Activated naive CD4-positive, alpha-beta T cell (primary cell): ENCODE measurements at places on chromosomes 2 and 18.

GRCh38 chr18:76688724-76689472 lies 133.5 kb upstream of the ZNF236 start:
- DNase-seq: no peak

GRCh38 chr2:42792087-42792582 lies 248 bp downstream of the HAAO start:
- no peak for DNase-seq

GRCh38 chr2:241739651-241740050 lies 5.2 kb downstream of the D2HGDH start:
- DNase-seq: no peak

DNA sequence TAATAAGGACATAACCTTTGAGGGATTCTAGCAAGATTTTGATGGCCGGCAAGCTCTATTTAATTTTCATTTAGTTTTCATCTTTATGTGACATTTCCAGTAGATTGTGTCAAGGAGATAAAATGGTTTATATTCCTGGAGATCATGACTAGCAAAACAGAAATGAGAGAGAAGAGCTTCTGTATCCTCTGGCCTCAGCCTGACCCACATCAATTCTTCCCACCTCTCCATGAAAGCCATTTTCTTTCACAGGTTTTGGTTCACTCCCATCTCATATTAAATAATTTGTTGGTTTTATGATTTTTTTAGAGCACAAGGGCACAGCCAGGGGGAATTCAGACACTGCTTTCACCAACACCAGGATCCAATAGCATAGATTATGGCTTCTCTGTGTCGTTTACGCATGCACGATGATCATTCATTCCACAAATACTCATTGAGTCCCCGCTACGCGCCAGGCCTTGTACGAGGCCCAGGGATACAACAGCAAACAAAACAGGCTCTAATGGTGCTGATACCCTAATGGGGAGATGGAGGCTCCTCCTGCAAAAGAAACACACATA lies 85.9 kb downstream of the SH3BP4 start:
- no peak for DNase-seq

GRCh38 chr2:7986431-7986830 lies 695.4 kb upstream of the ID2 start:
- DNase-seq: no peak
